ENCODE measurements at places on chromosomes 6 and 20.

DNA sequence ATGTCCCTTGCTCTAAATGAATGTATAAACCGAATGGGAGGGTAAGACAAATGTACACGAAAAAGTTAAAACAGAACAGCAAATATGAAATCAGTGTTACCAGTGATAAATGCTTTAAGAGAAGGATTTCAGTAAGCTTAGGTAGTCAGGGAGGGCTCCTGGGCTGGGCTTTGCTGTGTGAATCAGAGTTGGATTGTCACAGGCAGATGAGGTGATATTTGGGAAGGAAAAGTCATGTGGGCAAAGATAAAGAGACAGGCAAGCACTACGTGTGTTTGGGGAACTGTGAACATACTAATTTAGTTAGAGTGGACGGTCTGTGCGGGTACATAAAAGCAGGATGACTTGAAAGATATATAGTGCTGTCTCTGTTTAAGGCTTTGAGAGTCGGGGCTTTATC, 114.8 kb downstream of the CRYBG1 start:
- DNase-seq = no peak

- no peak for DNase-seq
These were observed 20.2 kb upstream of the NR2E1 start for GRCh38 chr6:108145639-108146038.

- no peak for DNase-seq
These were observed 62.5 kb downstream of the TRPC4AP start for GRCh38 chr20:35030136-35030535.

DNA sequence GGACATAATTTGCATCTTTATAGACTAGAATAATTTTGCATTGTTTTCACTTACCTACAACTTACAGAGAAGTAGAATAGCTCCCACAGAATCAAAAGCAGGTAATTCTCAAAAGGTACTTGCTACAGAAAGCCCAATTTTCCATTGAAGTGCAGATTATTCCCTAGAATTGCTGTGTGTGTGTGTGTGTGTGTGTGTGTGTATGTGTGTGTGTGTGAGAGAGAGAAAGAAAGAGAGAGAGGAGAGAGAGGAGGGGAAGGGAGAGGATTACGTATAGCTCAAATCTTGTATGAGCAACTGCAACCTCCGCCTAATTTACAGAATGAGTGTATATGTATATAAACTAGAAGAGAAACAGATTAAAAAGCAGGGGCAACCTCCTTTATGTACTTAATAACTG, 68.0 kb downstream of the DOK5 start:
- no peak for DNase-seq

- no peak for DNase-seq
These were observed 53.3 kb downstream of the MYO6 start for GRCh38 chr6:75802366-75802765.

DNA sequence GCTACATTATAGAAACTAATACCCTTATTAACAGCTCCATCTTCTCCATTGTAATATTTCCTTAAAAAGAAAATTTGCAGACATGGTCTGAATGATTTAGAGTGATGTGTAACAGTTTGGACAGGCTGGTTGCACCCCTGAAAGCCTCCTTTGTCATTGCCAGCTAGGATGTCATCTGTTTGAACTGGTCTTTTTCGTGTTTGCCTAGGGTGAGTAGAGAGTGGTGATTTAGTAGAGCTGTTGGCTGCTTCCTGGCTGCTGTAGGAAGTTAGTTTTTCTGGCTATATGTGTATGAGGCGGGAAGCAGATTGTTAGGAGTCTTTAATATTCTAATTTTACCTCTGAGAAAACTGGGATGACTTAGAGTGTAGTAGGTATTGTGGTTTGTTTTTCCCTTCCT, 101.1 kb downstream of the ZFAND3 start:
- DNase-seq = no peak

DNA sequence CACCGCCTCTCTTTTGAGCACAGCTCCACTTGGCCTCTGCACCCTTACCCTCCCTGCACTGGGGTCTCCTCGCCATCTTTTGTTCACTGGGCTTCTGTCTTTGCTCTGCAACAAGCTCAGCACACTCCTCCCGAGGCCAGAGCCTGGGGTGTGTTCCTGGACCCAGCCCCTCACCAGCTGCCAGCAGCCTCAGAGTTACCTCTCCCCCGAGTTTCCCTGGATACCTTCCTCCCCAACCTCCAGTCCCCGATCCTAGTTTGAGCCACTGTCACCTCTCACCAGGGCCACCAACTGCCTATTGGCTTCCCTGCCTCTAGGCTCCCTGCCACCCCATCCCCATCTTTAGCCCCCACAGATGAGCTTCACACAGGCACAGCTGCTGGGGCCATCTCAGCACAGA, 12.3 kb downstream of the CYP21A2 start:
- DNase-seq = no peak

DNA sequence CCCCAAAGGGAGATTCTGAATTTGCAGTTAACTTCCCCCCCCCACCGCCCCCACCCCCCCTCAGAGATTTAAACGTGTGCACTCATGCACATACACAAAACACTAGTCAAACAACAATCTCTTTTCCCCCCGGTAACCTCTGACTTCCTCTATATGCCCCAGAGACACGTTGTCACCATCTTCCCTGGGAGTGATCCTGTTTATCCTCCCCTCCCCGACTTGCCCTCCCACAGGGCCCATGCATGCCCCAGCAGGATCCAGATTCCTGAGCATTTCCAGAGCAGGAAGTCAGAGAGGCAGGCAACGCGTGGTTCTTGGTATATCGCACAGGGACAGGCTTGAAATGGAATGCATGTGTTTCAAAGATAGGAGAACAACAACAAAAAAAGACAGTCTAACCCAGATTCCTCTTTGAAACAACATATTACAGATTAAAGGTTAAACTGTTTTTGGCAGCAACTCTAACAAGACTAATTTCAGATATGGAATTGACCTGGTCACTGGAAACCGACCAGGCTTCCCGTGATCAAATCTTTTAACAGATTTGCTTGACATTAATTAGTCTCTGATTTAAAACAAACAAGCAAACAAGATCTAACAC, 1.3 kb downstream of the BLCAP start:
- no peak for DNase-seq

- no peak for DNase-seq
These were observed 132.3 kb upstream of the BMP2 start for GRCh38 chr20:6635034-6635736.

GRCh38 chr6:148776321-148777308, 29.8 kb downstream of the UST start:
- no peak for DNase-seq

- DNase-seq = no peak
These were observed 797.9 kb upstream of the SLC35B3 start for GRCh38 chr6:9233226-9233625.

- DNase-seq = no peak
These were observed 28.0 kb downstream of the RREB1 start for GRCh38 chr6:7135755-7136154.

- DNase-seq = no peak
These were observed 91.9 kb upstream of the SIRPA start for GRCh38 chr20:1803061-1803931.

- no peak for DNase-seq
These were observed 92.3 kb downstream of the EDN3 start for GRCh38 chr20:59392736-59393135.

GRCh38 chr20:40687384-40688128, 1.5 kb downstream of the MAFB start:
- no peak for DNase-seq

DNA sequence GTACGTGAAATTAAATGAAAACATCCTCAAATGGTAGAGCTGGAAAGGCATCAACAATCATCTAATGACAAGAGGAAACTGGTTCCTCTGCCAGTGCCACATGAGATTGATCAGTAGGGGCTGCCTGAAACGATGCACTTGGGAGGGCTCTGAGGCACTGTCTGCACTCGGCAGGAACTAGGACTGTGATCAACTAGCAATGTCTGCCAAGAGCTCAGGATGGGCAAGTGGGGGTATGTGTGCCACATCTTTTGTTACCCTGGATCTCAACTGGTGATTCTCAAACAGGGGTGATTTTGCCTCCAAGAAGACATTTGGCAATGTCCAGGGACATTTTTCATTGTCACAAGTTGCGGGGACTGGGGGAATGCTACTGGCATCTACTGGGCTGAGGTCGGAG, 1.9 kb downstream of the BPIFB6 start:
- no peak for DNase-seq

GRCh38 chr6:154928325-154928922, 66.7 kb upstream of the TIAM2 start:
- peak; percentile 75 for DNase-seq

- no peak for DNase-seq
These were observed 36.5 kb upstream of the HLA-G start for GRCh38 chr6:29791162-29791561.

DNA sequence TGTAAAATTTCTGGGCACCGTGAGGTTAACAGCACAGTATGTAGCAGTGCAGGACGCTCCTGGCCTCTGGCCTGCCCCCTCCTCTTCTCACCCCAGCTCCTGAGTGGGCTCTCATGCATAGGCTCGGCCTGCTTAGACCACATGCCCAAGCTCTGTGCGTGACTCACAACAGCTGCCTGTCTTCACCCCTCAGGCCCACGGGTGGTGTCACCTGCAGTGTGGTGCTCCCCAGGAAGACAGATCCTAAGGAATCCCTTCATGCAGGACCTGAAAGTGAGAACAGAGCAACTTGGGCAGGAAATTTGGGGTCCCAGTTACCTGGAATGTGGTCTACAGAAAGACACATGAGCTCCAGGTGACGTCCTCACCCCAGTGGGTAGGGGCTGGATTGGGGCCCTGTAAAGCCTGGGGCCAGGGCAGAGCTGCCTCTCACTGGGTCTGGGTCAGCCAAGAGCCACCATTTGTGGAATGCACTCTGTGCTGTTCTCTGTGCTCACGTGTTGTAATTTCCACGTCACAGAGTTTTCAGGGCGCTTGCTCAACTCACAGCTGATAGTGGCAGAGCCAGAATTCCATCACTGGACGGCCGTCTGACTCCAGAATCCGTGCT, 37.0 kb upstream of the PXDC1 start:
- no peak for DNase-seq

DNA sequence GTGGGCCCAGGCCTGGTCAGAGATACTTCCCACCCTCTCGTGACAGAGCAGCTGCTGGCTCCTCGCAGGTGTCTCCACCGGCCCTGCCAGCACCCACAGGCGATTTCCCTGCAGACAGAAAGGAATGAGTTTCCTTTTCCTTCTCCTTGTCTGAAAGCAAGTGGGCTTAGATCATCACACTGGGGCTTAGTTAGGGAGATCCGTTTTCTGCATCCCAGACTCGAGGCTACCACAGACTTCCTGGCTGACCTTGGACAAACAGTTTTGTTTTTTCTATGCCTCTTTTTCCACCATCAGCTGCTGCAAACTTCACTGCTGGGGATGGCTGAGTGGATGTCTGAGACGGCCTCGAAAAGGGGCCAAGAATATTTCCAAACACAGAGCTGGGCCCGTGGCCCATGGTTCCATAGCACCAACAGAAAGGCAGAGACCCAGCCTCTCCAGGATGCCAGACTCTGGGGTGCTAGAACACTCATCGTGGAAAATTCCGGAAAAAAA, 86.5 kb downstream of the BANF2 start:
- no peak for DNase-seq

DNA sequence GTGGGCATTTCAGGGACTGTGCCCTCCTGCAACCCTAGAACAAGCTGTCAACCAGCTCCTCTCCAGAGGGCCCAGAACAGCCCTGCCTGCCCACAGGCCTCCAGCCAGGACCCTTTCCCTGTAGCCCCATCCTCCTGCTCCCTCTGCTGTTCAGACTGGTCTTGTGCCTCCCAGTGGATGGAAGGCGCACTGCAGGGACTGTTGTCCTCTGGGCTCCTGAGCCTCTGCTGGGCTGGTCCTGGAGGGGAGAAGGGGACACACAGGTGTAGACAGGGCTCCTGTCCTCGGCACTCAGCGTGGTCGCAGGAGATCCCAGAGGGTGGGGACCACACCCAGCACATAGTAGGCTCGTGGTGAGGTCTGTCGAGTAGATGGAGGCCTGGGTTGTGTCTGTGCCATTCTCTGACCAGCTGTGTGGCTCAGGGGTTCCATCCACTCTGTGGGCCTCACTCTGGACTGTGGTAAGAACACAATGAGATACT, 11.5 kb downstream of the ITPR3 start:
- DNase-seq = no peak

DNA sequence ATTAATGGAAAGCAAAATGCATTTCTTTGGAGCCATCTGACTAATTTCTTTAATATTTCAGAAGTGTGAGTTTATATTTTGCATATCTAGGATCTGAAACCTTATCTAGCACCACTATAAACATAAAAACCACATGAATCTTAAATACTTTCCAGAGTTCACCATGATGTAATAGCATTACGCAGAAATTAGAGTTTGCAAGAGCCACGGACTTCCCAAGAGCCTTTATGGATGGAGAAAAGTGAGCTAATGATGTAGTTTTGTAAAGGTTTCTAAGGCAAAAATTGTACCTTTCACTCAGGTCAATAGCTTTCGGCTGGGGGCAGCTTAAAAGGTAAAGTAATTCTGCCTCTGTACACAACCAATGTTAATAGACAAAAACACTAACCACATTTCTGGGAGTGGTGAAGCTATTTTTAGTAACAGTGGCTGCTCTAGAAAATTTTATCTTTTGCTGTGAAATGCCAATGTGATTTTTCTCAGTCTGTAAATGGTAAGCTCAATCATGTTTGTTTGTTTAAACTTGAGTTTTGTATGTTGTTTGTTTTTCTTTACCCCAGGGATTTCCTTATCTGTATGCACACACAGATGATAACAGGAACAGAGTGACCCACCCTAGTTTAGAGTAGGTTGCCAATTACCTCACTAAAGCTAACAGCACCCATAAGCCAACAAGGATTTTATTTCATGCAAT, 80.5 kb downstream of the FILIP1 start:
- no peak for DNase-seq

DNA sequence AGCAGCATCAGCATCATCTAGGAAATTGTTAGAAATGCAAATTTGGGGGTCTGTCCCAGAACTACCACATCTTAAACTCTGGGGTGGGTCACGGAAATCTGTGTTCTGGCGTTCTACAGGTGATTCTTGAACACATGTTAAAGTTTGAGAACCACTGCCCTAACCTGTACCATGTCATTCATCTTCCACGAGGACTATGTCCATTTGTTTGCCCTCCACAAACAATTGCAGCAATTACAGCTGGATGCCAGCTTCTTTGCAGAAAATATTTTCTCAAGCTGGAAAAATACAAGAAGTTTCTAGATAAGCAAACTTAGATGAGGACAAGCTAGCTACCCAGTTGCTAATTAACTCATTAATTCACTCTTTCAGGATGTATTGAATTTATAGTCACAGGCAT, 54.1 kb downstream of the MAFB start:
- DNase-seq = no peak

DNA sequence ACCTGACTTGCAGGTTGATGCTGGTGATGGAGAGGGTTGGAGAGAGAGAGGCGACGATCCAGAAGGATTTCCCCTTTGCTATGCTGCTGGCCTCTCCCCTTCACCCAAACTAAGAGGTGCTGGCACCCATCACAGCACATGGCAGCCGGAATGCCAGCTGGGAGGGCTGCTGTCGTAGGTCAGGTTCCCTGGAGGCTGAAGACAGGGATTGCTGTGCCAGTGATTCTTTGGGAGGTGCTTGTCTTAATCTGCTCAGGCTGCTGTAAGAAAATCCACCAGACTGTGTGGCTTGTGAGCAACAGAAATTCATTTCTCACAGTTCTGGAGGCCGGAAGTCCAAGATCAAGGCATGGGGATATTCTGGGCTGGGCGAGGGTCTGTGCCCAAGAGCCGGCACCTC, 4.4 kb upstream of the ARFGAP1 start:
- no peak for DNase-seq

Data from DMS79 treated with DMSO at 0.1 percent for 48 hours (cell line).